Activated T-cell treated with anti-CD3 and anti-CD28 coated beads for 1 hour (primary cell): ENCODE measurements at places on chromosomes 11 and 22.

DNA sequence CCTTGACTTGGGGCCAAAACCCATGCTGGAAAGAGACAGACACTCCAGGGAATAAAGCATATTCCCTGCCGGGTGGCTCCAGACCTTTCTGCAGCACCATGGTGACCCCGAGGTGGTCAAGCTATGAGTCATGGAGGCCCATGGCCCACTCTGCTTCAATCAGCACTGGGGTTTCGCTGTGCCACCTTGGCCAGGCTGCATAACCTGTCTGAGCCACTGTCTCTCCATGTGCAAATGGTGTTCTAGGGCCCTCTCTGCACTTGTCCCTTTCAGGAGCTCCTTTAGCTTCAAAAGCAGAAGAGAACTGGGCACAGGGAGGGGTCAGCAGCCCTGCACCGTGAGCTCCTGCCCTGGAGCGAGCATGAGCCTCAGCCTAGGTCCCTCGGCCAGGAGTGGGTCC, 410.1 kb downstream of the SHANK2 start:
- DNase-seq, result no peak

DNA sequence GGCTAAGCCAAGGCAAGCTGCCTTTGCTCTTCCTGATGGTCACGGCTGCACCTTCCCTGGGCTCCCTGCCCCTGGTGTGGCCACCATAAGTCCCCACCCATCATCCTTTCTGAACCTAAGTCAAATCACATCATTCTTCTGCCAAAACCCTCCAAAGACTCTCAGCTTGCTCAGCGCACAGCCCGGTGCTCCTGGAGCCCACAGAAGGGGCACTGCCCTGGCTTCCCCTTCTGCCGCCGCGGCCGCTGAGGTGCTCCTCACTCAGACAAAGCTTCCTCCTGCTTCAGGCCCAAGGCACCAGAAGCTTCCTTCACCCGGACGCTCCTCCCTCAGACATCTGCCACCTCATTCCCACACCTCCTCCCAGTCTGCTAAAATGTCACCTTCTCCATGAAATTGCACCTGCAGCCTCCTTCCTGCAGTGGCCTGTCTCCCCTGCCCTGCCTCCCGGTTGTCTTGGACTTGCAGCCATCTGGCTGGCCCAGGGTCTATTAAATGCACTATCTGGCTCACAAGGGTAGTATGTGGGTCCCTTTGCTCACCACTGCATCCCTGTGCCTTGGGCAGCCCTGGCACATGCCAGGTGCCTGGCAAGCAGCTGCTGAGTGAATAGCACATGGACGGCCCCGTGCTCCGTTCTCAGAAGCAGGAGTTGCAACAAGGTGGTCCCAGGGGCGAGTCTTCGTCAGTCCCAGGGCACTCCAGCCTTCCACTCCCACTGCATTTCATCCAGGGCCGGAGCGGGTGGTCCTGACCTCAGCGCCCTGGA, 108.2 kb downstream of the WNT7B start:
- no peak for DNase-seq

- DNase-seq, result no peak
Observed at GRCh38 chr11:84819128-84819527, 808.0 kb downstream of the DLG2 start.

DNA sequence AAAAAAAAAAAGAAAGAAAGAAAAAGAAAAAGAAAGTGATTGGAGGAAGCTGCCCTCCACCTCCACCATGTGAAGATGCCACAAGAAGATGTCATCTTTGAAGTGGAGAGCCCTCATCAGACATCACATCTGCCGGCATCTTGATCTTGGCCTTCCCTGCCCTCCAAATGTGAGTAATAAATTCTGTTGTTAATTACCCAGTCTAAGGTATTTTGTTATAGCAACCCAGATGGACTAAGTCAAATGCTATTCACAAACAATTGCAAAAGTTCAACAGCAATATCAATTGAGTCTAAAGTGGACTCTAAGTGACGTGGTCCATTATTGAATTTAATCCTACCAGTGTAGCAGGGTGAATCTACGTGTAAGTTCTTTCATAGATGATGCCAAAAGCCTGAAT, 55.9 kb upstream of the NUP160 start:
- no peak for DNase-seq

DNA sequence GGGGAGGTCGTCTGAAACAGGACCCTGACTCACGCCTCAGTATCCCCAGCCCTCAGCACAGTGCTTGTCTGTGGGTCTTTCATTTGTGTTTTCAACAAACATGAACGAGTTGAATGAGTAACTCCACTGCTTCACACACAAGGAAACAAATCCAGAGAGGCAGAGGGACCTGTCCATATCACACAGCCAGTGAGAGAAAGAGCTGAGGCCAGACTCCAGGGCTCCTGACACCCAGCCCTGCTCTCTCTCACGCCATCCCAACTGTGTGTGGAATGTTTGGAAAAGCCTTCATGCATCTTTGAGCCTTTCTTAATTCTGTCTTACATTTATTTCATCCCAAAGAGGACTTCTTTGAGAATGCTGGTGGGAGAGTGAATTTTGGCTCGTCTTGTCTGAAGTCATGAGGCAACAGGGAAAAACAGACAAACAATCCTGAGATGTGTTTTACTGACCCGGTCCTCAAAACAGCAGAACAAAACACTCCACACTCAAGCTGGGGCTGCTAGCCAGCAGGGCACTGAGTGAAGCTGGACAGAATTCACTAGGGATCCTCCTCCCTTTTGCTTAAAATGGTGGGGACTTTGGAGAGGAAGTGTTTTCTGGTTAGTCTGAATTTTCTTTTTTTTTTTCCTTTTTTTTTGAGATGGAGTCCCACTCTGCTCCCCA, 19.7 kb upstream of the ALG8 start:
- no peak for DNase-seq

DNA sequence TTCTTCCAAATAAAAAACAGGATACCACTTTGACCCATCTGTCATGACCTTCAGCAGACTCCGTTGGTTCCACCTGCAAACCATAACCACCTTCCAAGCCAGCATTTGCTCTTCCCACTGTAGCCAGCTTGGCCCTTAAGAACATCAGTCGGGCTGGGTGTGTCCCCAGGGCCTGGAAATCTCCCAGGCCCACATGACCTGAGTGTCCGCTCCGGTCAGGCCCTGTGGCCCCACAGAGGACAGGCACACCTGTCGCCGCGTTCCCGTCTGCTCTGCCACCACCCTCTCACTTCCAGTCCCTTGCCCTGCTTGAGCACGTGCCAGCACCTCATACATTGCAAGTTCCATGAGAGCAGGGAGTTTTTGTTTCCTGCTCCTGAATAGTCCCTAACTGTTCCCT, 65.7 kb upstream of the PITPNB start:
- no peak for DNase-seq
